ENCODE measurements at places on chromosomes 6 and 20.

DNA sequence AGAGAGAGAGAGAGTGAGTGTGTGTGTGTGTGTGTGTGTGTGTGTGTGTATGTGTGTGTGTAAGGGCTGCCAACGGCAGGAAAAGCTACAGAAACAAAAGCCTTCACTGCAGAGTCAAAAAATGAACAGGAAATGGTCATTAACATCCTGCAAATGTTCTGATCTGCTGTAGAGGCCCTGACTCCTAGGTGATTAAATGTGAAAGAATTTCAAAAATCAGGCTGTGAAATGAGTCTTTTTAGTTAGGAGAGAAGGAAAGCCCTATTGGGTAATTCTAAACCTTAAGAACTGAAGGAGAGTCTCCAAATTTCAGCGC lies 166.5 kb upstream of the MYLIP start:
- DNase-seq, result no peak

DNA sequence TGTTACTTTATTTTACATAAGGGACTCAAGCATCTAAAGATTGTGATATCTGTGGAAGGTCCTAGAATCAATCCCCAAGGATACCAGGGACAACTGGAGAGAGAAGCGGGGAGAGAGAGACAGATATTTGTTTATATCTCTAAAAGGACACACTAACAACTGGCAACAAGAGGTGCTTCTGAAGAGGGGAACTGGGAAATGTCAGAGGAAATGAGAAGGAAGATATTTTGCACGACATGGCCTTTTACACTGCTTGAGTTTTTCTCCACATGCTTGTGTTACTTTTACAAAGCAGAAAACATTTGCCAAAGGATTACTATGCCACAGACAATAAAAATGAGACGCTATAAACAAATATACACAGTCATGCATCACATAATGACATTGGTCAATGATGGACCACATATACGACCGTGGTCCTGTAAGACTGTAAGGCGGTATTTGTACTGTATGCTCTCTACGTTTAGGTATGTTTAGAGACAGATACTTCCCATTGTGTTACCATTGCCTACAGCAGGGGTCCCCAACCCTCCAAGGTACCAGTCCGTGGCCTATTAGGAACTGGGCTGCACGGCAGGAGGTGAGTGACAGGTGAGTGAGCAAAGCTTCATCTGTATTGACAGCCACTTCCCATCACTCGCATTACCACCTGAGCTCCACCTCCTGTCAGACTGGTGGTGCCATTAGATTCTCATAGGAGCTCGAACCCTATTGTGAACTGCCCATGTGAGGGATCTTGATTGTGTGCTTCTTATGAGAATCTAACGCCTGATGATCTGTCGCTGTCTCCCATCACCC lies 64.6 kb upstream of the PTPN1 start:
- no peak for DNase-seq

DNA sequence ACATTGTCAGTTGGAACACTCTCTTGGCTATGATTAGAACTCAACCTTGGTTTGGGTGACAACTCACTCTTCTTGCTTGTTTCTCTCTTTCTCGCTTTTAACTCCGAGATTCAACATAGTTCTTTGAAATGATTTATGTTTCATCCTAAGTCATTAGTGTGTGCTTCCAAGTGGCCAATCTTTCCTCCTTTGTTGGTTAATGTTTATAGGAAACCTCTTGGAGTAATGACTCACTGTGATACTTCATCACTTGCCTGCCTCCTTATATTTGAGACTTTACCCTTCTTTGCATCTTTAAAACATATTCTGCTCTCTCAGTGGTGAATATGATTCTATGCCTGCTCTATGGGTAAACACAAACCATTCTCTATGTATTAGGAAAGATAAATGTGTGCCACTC lies 279.7 kb upstream of the FLRT3 start:
- DNase-seq, result no peak

DNA sequence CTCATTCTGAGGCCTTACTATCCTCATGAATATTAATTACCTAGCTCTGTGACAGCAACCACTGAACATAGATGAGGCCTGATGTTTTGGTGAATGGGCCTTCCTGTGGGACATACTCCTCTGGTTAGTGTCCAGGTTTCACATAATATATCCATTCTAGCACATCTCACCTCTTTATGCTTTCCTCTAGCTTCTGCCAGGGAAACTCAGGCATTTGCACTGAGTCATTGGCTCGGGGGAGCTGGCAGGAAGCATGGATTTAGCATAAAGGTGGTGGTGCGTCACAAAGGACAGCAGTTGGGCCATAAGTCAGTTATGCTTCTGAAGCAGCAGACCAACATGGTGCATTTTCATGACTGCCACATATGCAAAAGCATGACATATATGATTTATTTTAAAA lies 37.5 kb upstream of the TMEM170B start:
- DNase-seq, result no peak

DNA sequence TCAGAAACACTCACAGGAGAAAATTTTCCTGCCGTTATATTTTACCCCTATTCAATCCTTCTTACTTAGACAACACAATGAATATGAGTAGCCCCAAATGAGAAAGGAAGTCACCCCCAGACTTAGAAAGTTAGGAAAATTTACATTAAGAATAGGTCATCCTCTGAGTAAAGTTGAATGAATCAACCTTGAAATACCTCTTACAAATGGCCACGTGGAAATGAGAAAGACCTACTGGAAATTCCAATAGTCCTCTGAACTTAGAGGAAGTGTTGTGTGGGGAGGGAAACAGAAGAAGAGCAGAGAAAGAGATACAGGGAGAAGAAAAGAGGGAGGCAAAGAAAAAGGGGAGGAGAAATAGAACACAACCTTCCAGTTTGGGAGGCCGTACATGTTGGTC lies 43.7 kb downstream of the PHACTR1 start:
- no peak for DNase-seq

All from NCI-H774 (cell line).